Activated CD4-positive, CD25-positive, alpha-beta regulatory T cell treated with anti-CD3 and anti-CD28 coated beads, Interleukin-2, amount 50 U/mL, for 72 hours (primary cell): ENCODE measurements at places on chromosomes 16 and 17.

DNA sequence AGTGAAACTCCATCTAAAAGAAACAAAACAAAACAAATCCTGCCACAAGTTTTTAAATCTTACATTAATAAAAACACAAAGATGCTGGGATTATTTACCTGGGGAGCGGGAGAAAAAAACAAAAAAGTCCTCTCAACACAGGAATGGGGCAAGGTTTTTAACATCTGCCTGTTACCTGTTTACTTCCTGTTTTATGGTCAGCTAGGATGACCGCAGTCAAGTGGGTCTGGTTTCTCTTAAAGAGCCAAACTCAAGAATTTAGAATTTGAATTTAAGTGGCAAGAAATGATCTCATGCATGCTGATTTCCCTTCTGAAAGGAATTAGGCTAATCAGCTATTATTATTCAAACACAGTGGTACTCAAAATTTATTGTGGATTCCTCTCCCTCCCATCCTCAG is 39.7 kb upstream of the TBC1D3K start:
- no peak for DNase-seq

- DNase-seq = no peak
These were observed 74.6 kb downstream of the CMC2 start for GRCh38 chr16:80931801-80932707.

- no peak for DNase-seq
These were observed 11.2 kb upstream of the NUDT16L1 start for GRCh38 chr16:4682084-4682591.

GRCh38 chr17:1644493-1645206 is 882 bp downstream of the SCARF1 start:
- DNase-seq = no peak

DNA sequence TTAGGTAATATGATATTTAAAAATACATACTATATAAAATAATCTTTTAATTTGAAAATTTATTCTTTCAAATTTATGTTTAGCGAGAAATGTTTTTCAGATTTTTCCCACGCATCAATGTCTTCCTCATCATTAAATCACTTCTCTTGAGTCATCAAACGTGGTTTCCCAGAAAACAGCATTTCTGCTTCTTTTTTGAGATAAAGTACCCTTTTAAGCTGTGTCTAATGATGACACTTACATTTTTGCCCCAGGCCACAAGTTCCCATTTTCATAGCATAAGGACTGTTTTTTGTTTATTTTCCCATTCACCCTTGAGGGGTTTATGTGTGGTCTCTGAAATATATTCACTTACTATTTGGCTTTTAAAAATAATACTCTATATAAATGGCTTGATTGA is 139.0 kb upstream of the HS3ST3A1 start:
- DNase-seq = no peak

DNA sequence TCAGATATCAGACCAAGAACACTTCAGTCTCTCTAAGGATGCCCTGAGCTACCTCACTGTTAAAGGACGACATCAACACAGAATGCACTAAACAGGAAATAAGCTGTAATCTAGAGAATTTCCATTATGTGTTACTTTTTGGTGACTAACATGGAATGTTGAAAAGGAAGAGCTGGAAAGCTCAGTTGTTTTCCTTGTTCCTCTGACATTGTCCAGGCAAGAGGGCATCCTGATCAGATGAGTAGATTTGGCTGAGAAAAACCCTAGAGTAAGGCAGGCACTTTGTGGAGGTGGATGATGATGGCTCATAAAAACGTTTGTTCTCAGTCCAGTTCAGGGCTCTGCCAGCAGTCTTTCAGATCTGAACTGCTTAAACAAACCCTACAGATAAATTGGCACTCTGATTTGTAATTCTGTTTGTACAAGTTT is 34.0 kb downstream of the DGKE start:
- no peak for DNase-seq

GRCh38 chr16:56841659-56842058 is 23.3 kb upstream of the SLC12A3 start:
- no peak for DNase-seq

- DNase-seq = no peak
These were observed 1.3 kb upstream of the TUBB3 start for GRCh38 chr16:89921702-89922476.

DNA sequence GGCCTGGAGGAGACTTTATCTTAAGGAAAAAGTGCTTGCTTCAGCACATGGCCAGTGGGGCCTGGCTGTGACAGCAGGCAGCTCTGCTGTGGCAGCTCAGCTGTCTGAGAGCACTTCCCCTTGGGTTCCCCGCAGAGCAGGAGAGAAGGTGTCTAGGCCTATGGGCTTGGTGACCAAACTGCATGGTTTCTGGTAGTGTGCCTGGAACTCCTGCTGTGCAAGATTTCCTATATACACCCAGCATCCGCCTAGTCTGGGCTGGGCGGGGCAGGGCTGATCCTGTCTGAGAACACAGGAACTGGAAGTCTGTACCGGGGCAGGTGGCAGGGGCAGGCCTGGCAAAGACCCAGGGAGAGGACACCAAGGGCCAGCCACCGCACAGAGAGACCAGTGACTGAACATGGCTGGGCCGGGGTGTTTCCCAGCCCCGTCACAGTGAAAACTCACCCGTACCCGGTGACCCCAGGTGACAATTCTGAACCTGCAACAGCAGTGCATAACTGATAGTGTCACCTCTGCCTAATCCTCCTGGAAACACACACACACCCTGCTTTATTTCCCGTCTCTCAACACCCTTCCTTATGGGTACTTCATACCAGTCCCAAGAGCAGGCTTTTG is 39.3 kb downstream of the CHD9 start:
- DNase-seq = no peak

- no peak for DNase-seq
These were observed 32.6 kb downstream of the B4GALNT2 start for GRCh38 chr17:49165143-49165542.
